ENCODE measurements at places on chromosomes 1 and 21. TPM values are rescaled to one million over a fixed set of nuclear protein-coding genes. Genes with fewer than 3 reads are reported as not detected.

- H3K27ac ChIP-seq = no peak overlapping the region
- no peaks in the 10 kb centered on the region for H3K27me3 ChIP-seq
- no peak for DNase-seq
- no peaks in the 10 kb centered on the region for H3K4me1 ChIP-seq
- no peaks in the 10 kb centered on the region for H3K36me3 ChIP-seq
Observed at GRCh38 chr1:232748910-232749368, 56.3 kb upstream of the MAP10 start.

DNA sequence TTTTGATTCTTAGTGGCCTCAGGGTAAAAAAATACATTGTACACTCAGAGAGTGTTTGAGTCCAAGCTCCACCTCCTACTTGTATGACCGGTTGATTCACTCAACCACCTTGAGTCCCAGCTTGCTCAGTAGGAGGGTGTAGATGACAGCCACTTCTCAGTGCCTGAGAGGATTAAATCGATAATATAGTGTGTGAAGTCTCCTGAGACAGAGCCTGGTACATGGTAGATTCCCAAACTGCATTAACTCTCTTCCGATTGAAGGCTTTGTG lies 38.4 kb downstream of the NCMAP start:
- H3K4me3 ChIP-seq = no peak overlapping the region
- H3K4me1 ChIP-seq = no peaks in the 10 kb centered on the region
- no peaks in the 10 kb centered on the region for H3K27me3 ChIP-seq

DNA sequence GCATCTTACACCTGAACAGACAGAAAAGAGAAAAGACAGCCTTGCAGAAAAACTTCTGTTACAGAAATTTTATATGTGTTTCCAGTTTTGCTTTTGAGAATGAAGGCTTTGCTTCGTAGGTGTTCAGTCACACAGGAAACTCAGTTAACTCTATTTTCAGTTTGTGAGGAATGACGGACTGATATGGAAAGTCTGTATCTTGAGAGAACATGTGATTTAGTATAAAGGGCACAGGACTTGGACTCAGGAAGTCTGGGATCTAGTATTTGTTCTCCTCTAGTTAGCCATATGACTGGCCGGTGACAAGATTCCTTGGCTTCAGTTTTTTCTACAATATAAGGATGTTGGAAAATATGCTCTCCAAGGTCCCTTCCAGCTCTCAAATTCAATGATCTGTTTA lies 149.1 kb downstream of the OLFM3 start:
- H3K27ac ChIP-seq = no peak overlapping the region
- H3K36me3 ChIP-seq = no peaks in the 10 kb centered on the region
- no peaks in the 10 kb centered on the region for H3K27me3 ChIP-seq
- DNase-seq = no peak
- H3K4me1 ChIP-seq = no peaks in the 10 kb centered on the region

DNA sequence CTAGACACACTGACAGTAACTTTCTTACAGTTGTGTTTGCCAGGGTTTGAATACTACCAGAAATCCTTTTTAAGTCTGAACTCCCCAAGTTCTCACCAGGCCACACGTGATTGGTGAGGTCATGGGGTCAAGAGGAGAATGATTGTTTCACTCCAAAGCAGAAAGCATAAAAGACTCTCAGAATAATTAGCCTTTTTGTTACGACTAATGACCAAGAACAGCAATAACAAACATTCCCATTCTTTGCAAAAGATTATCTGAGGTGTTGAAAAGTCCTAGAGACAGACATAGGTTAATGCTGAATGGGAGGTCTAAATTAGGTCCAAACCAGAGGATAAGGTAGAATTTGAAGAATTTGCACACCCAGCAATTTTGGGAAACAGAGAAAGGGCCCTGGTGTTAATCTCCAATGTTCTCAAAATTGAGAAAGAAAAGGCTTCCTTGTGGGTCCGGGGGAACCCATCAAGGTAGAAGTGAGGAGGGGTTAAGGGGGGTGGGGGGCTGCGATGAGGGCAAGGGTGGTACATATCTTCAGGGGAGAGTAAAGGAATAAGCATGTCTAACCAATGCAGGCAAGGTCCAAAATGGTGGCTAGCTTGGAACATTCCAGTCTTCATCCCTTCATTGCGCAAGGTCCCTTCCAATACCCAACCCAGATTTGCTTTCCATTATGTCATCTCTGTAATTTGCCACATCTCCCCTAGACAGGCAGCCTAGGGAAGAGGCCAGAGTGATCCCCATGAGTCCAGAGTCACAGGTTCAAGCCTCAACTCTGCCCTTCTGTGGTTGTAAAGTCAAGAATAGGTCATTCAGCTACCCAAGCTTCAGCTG lies 74.6 kb upstream of the NFIA start:
- peaks cover 25% of the 10 kb centered on the region for H3K4me1 ChIP-seq
- no peak overlapping the region for H3K4me3 ChIP-seq
- no peak overlapping the region for H3K27ac ChIP-seq
- no peaks in the 10 kb centered on the region for H3K27me3 ChIP-seq
- H3K36me3 ChIP-seq = no peaks in the 10 kb centered on the region

- H3K27me3 ChIP-seq = no peaks in the 10 kb centered on the region
- no peak for DNase-seq
- peaks cover 33% of the 10 kb centered on the region for H3K36me3 ChIP-seq
- H3K4me3 ChIP-seq = no peak overlapping the region
- H3K27ac ChIP-seq = no peak overlapping the region
Observed at GRCh38 chr1:37865348-37866120, 6.1 kb upstream of the MTF1 start.

DNA sequence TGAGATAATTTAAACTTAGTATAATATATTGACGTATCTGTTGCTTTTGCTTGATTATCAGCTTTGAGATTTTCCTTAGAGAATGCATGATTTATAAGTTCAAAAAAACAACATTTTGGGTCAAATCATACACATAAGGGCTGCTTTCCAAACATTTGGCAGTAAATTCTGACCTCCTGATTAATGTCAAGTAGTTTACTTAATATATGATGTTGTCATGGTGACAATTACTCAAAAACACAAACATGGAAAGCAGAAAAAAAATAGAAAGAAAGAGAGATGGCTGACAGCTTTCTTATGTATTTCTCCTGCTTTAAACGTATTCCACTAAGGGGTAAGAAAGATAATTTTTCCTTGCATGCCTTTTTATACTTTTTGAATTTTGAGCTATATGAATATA lies 258.2 kb upstream of the C1orf105 start:
- no peak overlapping the region for H3K27ac ChIP-seq
- H3K36me3 ChIP-seq = no peaks in the 10 kb centered on the region
- no peak overlapping the region for H3K4me3 ChIP-seq
- H3K4me1 ChIP-seq = peaks cover 6% of the 10 kb centered on the region
- DNase-seq = peak; percentile 75
- H3K27me3 ChIP-seq = no peaks in the 10 kb centered on the region

DNA sequence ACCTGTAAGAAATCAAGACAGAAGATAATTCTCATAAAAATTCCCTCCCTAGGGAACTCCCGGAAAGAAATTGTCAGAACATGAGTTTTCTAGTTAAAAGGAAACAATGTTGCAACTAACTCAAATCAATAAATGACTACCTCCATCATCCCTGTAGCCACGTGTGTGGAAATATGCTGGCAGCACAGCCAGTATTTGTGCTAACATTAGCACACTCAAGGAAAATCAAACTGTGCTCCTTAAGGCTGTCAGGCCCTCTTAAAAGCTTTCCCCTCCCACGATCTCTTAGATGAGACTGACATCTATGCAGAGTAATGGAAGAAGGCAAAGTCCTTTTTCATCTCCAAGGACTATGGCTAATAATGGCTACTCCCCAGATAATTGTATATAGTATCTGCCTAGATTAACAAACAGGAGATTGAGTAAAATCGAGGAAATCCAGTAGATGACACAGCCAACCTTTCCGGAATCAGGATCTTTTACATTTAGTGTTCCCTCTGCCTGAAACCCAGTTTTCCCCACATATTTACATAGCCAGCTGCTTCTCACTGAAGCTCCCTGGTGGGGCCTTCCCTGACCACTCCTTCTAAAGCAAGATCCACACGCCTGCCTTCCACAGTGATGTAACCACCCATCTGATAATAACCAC lies 50.9 kb upstream of the NR5A2 start:
- no peak overlapping the region for H3K4me3 ChIP-seq
- H3K27me3 ChIP-seq = no peaks in the 10 kb centered on the region
- no peaks in the 10 kb centered on the region for H3K4me1 ChIP-seq
- H3K36me3 ChIP-seq = no peaks in the 10 kb centered on the region
- no peak overlapping the region for H3K27ac ChIP-seq
- DNase-seq = no peak

DNA sequence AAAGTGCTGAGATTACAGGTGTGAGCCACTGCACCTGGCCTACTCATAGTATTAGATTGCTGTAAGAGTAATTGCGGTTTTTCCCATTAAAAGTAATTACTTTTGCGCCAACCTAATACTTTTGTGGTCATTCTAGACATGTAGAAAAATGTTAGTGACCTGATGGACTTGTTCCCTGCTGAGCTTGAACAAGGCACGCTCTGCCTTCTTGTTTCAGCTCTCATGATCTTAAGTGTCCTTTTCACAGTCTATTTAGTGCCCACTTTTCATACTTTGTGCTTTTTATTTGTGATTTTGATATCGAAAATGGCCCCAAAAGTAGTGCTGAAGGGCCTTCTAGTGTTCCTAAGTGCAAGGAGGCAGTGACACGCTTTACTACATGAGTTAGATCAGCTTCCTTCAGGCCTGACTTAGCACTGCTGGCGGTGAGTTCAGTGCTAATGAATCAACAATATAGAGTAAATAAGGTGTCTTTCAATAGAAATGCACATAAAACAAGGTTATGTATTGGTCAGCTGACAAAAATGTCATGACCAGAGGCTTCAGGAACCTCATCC lies 5.6 kb upstream of the RD3 start:
- H3K27ac ChIP-seq = no peak overlapping the region
- H3K36me3 ChIP-seq = no peaks in the 10 kb centered on the region
- no peak for DNase-seq
- H3K27me3 ChIP-seq = peaks cover 56% of the 10 kb centered on the region
- peaks cover 1% of the 10 kb centered on the region for H3K4me1 ChIP-seq
- H3K4me3 ChIP-seq = no peak overlapping the region

GRCh38 chr1:238710697-238711096 lies 675.7 kb upstream of the CHRM3 start:
- H3K4me1 ChIP-seq = no peaks in the 10 kb centered on the region
- H3K27me3 ChIP-seq = no peaks in the 10 kb centered on the region
- no peak for DNase-seq
- H3K27ac ChIP-seq = no peak overlapping the region

DNA sequence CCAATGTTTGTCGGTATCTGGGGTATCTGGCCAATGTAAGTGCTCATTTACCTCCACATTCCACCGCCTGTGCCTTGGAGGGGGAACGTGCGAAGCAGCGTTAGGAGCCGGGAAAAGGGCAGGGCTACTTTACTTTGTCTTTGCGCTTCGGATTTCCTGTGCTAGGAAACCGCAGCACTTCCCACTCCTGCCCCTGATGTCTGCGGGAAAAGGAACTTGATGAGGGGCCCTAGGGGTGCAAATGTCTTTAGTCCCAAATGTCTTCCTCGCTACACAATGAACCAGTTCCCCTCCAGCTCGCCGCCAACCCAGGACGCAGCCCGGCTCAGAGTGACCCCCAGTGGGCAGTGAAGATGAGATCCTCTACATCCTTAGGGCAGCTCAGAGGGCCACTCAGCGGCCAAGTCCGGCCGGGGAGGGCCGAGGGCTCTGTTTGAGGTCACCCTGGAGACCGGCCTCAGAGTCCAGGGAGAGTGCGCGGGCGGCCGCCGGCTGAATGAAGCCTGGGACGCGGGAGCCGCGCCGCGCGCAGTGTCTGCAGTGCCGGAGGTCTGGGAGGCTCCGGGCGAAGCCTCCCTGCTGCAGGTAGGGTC lies at the start of gene DYNLT5:
Gene DYNLT5 (plus strand): TSS at position 460 of the 593 bp plus-strand sequence. CDS start 2,200 bp downstream, outside the sequence.
- H3K27me3 ChIP-seq = no peaks in the 10 kb centered on the region
- DNase-seq = peak; percentile 63
- H3K4me1 ChIP-seq = no peaks in the 10 kb centered on the region
- no peaks in the 10 kb centered on the region for H3K36me3 ChIP-seq

GRCh38 chr21:14763695-14764064 lies 217.6 kb upstream of the SAMSN1 start:
- H3K27me3 ChIP-seq = no peaks in the 10 kb centered on the region
- no peak for DNase-seq
- no peaks in the 10 kb centered on the region for H3K36me3 ChIP-seq
- no peak overlapping the region for H3K4me3 ChIP-seq
- H3K27ac ChIP-seq = no peak overlapping the region

DNA sequence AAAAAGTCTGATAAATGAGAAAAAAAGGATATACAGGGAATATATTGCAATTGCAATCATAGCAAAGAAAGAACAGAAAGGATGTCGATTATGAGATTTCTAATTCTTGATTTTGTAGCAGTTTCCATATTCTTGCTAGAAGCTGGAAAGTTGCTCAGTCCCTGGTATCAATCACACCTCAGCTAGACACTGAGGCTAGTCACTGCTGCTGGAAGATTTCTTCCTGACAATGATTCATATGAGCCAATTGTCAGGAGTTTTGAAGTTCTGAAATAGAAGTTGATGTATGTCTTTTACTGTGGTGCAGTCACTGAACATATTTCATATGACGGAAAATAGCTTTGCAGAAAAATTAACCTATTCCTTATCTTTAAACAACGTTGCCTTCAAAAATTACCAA lies 208.4 kb upstream of the C1orf105 start:
- no peak overlapping the region for H3K27ac ChIP-seq
- H3K4me1 ChIP-seq = no peaks in the 10 kb centered on the region
- H3K36me3 ChIP-seq = no peaks in the 10 kb centered on the region
- no peak overlapping the region for H3K4me3 ChIP-seq

DNA sequence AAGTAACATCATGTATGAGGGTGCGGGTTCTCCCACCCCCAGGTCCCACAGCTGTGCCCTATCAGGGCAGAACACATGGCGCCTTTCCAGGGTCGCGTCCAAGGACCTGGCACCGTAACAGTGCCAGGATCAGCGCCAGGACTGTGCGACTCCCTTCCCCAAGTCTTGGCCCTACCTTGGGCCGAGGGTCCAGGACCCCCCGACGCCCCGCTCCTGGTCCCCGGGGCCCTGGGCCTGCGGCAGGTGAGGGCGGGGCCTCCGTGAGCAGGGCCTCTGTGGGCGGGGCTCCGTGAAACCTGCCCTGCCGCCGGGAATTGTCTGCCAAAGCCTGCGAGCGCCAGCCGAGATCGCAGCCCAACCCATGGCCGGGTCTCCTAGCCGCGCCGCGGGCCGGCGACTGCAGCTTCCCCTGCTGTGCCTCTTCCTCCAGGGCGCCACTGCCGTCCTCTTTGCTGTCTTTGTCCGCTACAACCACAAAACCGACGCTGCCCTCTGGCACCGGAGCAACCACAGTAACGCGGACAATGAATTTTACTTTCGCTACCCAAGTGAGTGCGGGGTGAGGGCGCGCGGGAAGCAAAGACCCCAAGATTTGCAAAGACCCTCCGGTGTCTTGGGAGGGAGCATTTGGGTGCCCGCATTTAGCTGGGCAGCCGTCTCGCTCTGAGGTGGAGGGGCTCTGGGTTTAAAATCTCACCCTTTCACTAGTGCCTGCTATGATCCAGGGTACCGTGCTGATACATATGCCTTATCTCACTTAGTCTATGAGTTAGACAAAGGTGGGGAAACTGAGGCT lies at the start of gene RHBG:
Gene RHBG (plus strand): TSS at position 323 of the 796 bp plus-strand sequence. CDS start 39 bp downstream, at position 362.
- H3K4me3 ChIP-seq = no peak within 1 kb of the TSS
- peaks cover 5% of the 10 kb centered on the region for H3K27me3 ChIP-seq
- peak; percentile 57 for DNase-seq
- H3K4me1 ChIP-seq = no peaks in the 10 kb centered on the region
- no peak within 1 kb of the TSS for H3K27ac ChIP-seq

Gene PDZK1IP1
- total RNA-seq = 68.5 TPM

Gene SUSD4
- total RNA-seq = 6.5 TPM

Gene DCST2
- 1.7 TPM for total RNA-seq

Gene SYPL2
- 1.4 TPM for total RNA-seq

Gene HSF2BP
- total RNA-seq = 0.60 TPM

Gene PRAMEF14
- total RNA-seq = not detected

Measured in lung (tissue), 17 donors.